Astrocyte (in vitro differentiated cells and primary cell): ENCODE measurements at places on chromosomes 7 and 10. TPM values are rescaled to one million over a fixed set of nuclear protein-coding genes. Genes with fewer than 3 reads are reported as not detected.
A peak's percentile ranks its signal among the peaks of the same experiment; 100 is the strongest.

DNA sequence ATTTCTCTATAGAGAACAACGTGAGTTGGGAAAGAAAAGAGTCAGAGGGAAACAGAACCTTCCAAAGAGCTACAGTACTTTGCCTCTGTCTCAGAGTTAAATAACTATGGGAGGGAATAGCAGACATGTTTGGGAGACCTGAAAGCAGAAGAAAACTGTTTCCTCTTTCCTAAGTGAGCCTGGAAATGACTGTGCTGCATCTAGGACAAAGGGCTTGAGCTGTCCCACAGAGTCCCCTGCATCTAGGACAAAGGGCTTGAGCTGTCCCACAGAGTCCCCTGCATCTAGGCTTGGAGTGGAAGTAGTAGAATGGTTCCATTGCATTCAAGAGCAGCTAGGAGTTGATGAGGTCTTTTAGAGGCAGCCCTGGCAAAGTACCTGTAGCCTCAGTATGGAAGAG, 149.7 kb downstream of the DKK1 start:
- no peak overlapping the region for H3K27ac ChIP-seq
- no peaks in the 10 kb centered on the region for H3K36me3 ChIP-seq
- no peak for DNase-seq
- no peaks in the 10 kb centered on the region for H3K4me1 ChIP-seq

DNA sequence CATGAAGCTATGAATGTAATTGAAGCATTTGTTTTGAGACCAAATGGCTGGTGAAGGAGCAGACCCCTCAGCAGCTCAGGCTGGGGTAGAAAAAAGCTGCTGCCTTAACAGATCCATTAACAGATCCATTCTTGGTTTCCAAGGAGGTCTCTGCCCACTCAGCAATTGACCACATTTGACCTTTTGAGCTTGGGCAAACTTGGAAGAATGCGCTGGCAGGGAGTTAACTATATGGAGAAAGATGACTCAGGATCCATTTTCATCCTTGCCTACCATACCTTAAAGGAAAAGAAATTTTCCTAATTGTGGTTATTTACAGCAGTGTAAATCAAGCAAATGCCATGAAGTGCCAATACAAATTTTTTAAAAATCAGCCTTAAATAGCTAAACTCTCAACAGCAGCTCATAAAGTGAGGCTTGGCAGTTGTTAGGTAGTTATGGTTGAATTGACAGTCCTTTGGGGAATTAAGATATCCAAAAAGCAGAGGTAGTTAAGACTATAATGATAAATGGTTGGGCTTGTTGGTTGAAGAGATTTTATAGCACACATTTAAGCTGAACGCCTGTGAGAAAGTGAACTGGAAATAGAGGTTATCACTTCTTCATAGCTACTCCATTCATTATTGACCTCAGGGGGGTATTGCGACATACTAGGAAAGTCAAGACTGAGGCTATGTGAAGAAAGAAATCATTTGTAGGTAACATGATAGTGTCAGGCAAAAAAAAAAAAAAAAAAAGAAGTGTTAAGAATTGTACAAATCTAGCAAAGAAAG, 83.9 kb downstream of the MKX start:
- H3K4me3 ChIP-seq = no peak overlapping the region
- peak; percentile 55 for DNase-seq
- no peaks in the 10 kb centered on the region for H3K36me3 ChIP-seq
- H3K4me1 ChIP-seq = no peaks in the 10 kb centered on the region
- no peak overlapping the region for H3K27ac ChIP-seq

DNA sequence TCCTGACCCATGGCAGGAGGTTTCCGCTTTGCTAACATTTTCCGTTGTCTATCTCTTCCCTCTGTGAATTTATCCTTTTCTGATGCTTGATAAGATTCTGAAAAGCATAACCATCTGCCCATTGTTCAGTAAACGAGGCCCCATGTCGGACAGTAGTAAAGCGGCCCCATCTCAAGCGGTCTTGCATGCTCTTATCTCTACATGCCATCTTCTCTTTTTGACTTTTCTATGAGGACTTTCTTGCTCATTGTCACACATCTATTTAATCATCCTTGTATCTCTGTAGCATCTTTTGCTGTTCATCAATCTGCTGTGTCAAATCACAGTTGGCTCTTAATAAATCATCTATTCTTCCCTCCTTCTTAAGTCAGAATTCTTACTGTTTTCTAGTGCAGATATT, 37.6 kb downstream of the ZNF248 start:
- H3K27ac ChIP-seq = no peak overlapping the region
- H3K4me3 ChIP-seq = no peak overlapping the region
- H3K4me1 ChIP-seq = no peaks in the 10 kb centered on the region
- H3K27me3 ChIP-seq = no peaks in the 10 kb centered on the region
- DNase-seq = no peak
- H3K36me3 ChIP-seq = no peaks in the 10 kb centered on the region

DNA sequence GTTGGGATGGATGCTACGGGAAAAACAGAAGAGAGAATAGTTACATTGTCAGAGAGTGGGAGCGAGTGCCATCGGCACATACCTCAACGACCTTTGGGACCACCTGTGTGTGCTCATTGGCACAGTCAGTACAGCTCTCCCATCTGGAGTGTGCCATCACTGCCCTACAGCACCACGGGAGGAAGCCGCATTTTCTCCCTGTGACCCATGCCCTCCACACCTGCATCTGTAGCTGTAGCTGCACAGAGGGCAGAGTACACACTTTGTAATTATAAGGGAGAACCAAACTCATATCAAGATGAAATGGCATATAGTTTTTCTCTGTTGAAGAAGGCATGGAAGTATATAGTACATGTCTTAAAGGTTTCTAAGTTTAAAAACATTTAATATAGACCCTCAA, 207.4 kb downstream of the LHFPL3 start:
- no peak for DNase-seq
- no peak overlapping the region for H3K27ac ChIP-seq
- H3K4me3 ChIP-seq = no peak overlapping the region
- no peaks in the 10 kb centered on the region for H3K36me3 ChIP-seq

- H3K27me3 ChIP-seq = no peaks in the 10 kb centered on the region
- no peak for DNase-seq
- H3K27ac ChIP-seq = no peak overlapping the region
- H3K4me1 ChIP-seq = no peaks in the 10 kb centered on the region
- H3K4me3 ChIP-seq = no peak overlapping the region
- H3K36me3 ChIP-seq = no peaks in the 10 kb centered on the region
These were observed 16.2 kb upstream of the NME8 start for GRCh38 chr7:37832194-37832593.

DNA sequence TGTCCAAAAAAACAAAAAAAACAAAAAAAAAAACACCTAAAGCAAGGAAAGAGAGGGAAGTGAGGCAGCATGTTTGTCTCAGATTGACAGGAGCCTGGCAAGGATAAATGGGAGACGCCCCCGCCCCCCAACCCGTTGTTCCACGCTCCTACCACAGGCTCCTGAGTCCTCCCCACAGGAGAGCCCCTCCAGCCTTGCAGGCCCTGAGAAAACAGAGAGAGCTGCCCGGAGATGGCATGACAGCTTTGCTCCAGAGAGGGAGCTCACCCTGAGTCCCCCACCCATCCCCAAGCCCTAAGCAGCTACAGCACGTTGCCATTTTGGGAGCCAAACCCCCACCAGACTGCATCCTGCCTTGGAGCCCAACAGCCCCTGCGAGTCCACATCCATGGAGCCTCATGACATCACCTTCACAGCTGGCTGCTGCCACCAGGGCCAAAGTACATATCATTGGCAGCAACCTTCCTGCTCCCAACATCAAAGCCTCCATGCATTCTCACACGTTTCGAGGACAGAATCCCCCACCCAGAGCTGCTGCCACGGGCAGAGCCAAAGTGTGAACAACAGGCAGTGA, 1283.3 kb downstream of the TYW1 start:
- H3K4me1 ChIP-seq = no peaks in the 10 kb centered on the region
- H3K4me3 ChIP-seq = no peak overlapping the region
- H3K27ac ChIP-seq = no peak overlapping the region

- no peaks in the 10 kb centered on the region for H3K4me1 ChIP-seq
- peak; percentile 49 for DNase-seq
- H3K27me3 ChIP-seq = no peaks in the 10 kb centered on the region
These were observed 17.2 kb downstream of the SAP25 start for GRCh38 chr7:100556541-100556940.

DNA sequence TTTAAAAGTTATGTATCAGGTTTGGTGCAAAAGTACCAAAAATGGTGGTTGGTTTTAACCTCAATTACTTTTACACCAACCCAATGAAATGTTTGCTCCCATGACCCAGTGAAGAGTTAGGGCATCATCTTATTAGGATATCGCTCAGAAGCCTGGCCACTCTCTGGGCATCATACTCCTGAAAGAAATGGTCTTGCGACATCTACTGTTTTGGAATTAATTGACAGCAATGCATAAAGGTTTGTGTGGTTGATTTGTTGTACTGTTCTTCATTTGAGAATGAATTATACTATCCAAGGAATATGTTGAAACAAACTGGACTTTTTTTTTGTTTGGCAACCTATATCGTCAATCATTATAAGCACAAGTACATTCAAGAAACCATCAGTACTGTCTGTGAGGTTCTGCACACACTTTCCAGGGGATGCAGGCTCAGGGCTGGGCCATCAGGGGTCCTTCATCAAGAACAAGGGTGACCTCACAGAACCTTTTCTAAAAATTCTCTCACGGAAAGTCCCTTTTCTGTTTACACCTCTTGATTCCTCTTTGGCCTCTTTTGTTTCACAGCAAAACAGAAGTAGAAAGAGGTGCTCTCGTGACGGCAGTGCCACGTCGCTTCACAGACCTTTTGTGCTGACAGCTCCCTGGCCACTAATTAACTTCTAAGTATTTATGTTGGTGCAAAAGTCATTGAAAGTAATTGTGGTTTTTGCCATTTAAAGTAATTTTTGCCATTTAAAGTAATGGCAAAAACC, 117.2 kb upstream of the KLF6 start:
- peaks cover 23% of the 10 kb centered on the region for H3K4me1 ChIP-seq
- no peak overlapping the region for H3K4me3 ChIP-seq
- no peaks in the 10 kb centered on the region for H3K27me3 ChIP-seq
- peak; percentile 67 for DNase-seq
- peak overlapping the region; percentile 81 for H3K27ac ChIP-seq

DNA sequence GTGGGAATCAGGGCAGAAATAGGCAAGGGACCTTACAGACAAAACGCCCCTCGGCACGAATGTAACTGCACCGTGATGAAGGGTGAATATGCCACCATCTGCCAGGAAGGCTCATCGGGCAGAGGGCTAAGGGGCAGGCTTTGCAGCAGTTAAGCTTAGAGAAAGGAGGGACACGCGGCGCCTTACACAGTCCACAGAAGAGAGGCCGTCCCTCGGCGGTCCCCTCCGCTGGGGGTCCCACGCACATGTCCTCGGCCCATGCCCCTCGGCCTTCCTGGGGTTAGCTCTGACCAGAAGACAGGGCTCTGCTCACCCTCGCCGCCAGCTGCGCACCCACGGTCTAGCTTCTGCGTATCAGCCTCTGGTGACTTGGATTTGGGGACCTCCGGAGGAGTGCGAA, 141.1 kb downstream of the DYNC2I1 start:
- no peak overlapping the region for H3K27ac ChIP-seq
- H3K4me1 ChIP-seq = no peaks in the 10 kb centered on the region
- H3K4me3 ChIP-seq = no peak overlapping the region
- no peak for DNase-seq

DNA sequence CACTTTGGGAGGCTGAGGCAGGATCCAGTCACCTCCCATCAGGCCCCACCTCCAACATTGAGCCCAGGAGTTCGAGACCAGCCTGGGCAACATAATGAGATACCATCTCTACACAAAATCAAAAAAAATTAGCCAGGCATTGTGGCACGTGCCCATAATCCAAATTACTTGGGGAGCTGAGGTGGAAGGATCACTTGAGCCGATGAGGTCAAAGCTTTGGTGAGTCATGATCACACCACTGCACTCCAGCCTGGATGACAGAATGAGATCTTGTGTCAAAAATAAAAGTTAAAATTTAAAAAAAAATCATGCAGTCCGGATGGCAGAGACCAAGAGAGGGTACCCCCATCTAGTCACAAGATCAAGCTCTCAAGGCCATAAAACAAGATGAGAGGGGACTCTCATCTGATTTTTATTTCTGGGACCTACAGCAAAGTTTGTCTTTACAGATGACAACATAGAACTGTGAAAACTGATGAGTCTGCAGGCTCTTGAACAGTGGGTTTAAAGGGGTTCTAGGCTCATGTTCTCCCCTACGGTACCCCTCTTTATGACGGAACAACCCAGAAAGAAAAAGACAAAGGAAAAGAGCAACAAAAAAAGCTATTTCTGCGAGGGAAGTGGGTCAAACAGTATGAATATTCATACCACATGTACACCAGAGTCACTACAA, 28.9 kb upstream of the CREB3L2 start:
- H3K4me3 ChIP-seq = no peak overlapping the region
- no peaks in the 10 kb centered on the region for H3K36me3 ChIP-seq
- peak; percentile 16 for DNase-seq
- no peak overlapping the region for H3K27ac ChIP-seq
- H3K4me1 ChIP-seq = no peaks in the 10 kb centered on the region
- H3K27me3 ChIP-seq = peaks cover 6% of the 10 kb centered on the region

- H3K27ac ChIP-seq = no peak overlapping the region
- no peaks in the 10 kb centered on the region for H3K4me1 ChIP-seq
- peak; percentile 83 for DNase-seq
- no peaks in the 10 kb centered on the region for H3K27me3 ChIP-seq
- H3K4me3 ChIP-seq = no peak overlapping the region
These were observed 44.1 kb downstream of the HTR7 start for GRCh38 chr10:90813594-90814365.

GRCh38 chr10:97024168-97025073, 161.3 kb downstream of the SLIT1 start:
- H3K36me3 ChIP-seq = no peaks in the 10 kb centered on the region
- peak; percentile 87 for DNase-seq
- H3K4me3 ChIP-seq = peak overlapping the region; percentile 38
- H3K27me3 ChIP-seq = no peaks in the 10 kb centered on the region

- no peak overlapping the region for H3K4me3 ChIP-seq
- peaks cover 9% of the 10 kb centered on the region for H3K4me1 ChIP-seq
- no peaks in the 10 kb centered on the region for H3K36me3 ChIP-seq
- no peak overlapping the region for H3K27ac ChIP-seq
- DNase-seq = no peak
- peaks cover 25% of the 10 kb centered on the region for H3K27me3 ChIP-seq
These were observed 707 bp downstream of the CLEC2L start for GRCh38 chr7:139523968-139524815.

- H3K4me1 ChIP-seq = no peaks in the 10 kb centered on the region
- no peak overlapping the region for H3K4me3 ChIP-seq
- no peaks in the 10 kb centered on the region for H3K27me3 ChIP-seq
- DNase-seq = no peak
- H3K27ac ChIP-seq = no peak overlapping the region
- H3K36me3 ChIP-seq = no peaks in the 10 kb centered on the region
These were observed 103.5 kb downstream of the GPR26 start for GRCh38 chr10:123769647-123770046.

GRCh38 chr10:86211691-86212390, 154.8 kb downstream of the GRID1 start:
- no peaks in the 10 kb centered on the region for H3K4me1 ChIP-seq
- no peaks in the 10 kb centered on the region for H3K27me3 ChIP-seq
- no peak overlapping the region for H3K27ac ChIP-seq
- no peaks in the 10 kb centered on the region for H3K36me3 ChIP-seq
- no peak for DNase-seq
- H3K4me3 ChIP-seq = no peak overlapping the region

The PKD2L1 gene
- not detected in 2 replicates for total RNA-seq

The NUTM2E gene
- 0.50 TPM in 1 of 2 replicates, not detected in the other for total RNA-seq

The LUC7L2 gene
- total RNA-seq = 87.8 and 91.8 TPM in 2 replicates

The ADAM22 gene
- 1.5 and 2.2 TPM in 2 replicates for total RNA-seq
